Thymus (tissue), 14 donors: ENCODE measurements at places on chromosomes 5 and 9. TPM values are rescaled to one million over a fixed set of nuclear protein-coding genes. Genes with fewer than 3 reads are reported as not detected.

IL33 gene
- polyA plus RNA-seq: 14.5 TPM

DNA sequence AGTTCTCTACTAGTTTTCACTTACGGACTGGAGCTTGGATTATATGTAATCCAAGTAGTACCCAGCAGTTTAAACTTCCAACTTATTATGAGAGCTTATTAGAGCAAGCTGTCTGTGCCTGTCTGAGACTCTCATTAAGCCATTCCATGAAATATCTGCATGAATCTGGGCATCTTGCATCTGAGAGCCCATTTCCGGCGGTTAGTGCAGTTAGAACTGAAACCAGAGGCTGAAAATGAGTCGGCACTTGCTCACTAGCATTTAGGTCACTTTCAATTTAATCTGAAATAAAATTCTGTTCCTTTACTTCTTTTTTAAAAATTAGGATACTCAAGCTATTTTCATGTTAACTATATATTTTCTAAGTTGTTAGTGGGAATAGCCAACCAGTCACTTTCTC, 102.2 kb downstream of the MEGF10 start:
- no peaks in the 10 kb centered on the region for H3K27me3 ChIP-seq
- H3K4me3 ChIP-seq: no peak overlapping the region
- no peak for DNase-seq
- H3K36me3 ChIP-seq: no peaks in the 10 kb centered on the region
- no peaks in the 10 kb centered on the region for H3K4me1 ChIP-seq
- H3K27ac ChIP-seq: no peak overlapping the region

- no peak overlapping the region for H3K27ac ChIP-seq
- H3K27me3 ChIP-seq: no peaks in the 10 kb centered on the region
- no peaks in the 10 kb centered on the region for H3K36me3 ChIP-seq
- DNase-seq: no peak
Measured at GRCh38 chr5:113050721-113051382, 74.3 kb downstream of the DCP2 start.

DNA sequence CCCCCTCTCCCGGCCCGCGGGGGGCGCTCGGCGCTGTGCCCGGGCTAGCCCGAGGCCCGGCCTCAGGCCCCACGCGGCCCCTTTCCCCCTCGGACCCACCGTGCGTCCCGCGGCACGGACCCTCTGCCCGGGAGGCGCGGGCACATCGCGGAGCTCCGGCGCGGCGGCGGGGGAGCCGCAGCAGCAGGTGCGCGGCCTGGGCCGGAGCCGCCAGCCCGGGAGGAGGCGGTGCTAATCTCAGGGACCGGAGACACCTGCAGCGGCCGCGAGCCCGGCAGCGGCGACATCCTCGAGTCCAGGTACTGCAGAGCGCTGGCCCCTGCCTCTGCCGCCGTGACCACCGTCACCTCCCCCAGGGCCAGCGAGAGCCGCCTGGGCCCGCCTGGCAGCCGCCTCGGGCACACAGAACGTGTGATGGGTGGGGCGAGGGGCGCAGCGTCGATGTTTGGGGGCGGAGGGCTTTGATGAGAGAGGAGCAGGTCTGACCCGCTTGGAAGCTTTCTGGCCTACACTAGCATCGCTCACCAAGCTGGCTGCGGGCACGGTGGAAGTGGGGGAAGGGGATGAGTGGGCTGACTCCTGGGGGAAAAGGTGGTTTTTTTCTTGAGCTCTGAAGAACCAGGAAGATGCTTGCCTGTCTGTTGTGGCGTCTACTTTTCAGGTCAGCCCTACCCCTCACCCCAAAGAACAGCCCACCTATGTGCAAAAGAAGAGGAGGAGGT, 524 bp downstream of the CYFIP2 start:
- H3K27me3 ChIP-seq: no peaks in the 10 kb centered on the region
- H3K4me3 ChIP-seq: peak overlapping the region; percentile 70
- DNase-seq: peak; percentile 50
- no peaks in the 10 kb centered on the region for H3K36me3 ChIP-seq

- H3K36me3 ChIP-seq: no peaks in the 10 kb centered on the region
- DNase-seq: no peak
- no peaks in the 10 kb centered on the region for H3K4me1 ChIP-seq
- H3K27me3 ChIP-seq: no peaks in the 10 kb centered on the region
Measured at GRCh38 chr5:58133631-58134296, 326.1 kb downstream of the PLK2 start.

- H3K4me3 ChIP-seq: no peak overlapping the region
- no peak overlapping the region for H3K27ac ChIP-seq
- no peaks in the 10 kb centered on the region for H3K4me1 ChIP-seq
- no peak for DNase-seq
- H3K27me3 ChIP-seq: no peaks in the 10 kb centered on the region
Measured at GRCh38 chr9:6616951-6617602, 28.5 kb downstream of the GLDC start.
